Stimulated activated CD8-positive, alpha-beta memory T cell treated with anti-CD3 and anti-CD28 coated beads, Interleukin-4, amount 100 ng/mL, for 1 hour (primary cell): ENCODE measurements at places on chromosomes 12 and 14.

GRCh38 chr14:58637391-58638230 lies at the start of gene DACT1:
Gene DACT1, plus strand, starts transcription at chr14:58637962. Its CDS starts 241 bp downstream, at chr14:58638203.
- peak; percentile 9 for DNase-seq

GRCh38 chr12:131832321-131833231 lies 4.4 kb downstream of the MMP17 start:
- DNase-seq = no peak

DNA sequence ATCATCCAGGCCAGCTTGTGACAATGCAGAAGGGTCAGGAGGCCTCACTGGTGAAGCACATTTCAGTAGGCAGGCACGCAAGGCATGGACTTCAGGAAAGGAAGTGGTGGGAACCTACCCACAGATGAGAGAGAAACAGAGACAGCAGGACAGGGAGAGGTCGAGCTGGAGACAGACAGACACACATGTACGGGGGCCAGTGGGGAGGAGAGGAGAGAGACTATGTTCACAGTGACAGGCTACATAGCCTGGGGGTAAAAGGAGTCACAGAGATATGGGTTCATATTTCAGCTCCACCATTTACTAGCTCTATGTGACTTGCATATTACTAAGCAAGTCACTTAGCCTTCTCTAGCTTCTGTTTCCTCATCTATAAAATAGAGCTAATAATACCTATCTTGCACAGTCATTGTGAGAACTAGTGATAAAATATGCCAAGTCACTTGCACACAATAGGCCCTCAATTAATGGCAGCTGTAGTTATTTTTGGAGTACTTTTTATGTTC lies 91.1 kb upstream of the FUT8 start:
- DNase-seq = no peak

- no peak for DNase-seq
Observed at GRCh38 chr14:103341250-103342129, 7.5 kb downstream of the EIF5 start.

- DNase-seq = no peak
Observed at GRCh38 chr12:5977556-5977955, 32.5 kb upstream of the ANO2 start.
